ENCODE measurements at places on chromosomes 2 and 18.

DNA sequence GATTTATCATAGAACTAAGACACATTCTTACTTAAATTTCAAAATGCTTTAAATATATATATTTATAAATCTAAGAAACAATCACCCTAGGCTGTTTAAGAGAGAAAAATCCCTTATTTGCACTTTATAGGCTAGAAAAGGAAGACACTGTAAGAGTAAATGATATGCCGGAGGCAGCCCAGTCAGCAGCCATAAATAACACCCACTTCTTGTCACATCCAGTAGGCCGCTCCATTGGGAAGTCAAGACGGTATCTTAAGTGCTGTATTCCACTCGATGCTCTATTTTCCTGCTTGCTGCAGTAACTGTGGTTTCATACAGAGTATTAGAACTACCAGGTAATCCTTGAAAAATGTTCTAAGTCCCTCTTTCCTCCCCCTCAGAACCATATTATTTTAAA, 57.9 kb downstream of the ABCA12 start:
- DNase-seq: no peak

GRCh38 chr2:217642944-217643343, 359.9 kb downstream of the TNS1 start:
- DNase-seq: no peak

DNA sequence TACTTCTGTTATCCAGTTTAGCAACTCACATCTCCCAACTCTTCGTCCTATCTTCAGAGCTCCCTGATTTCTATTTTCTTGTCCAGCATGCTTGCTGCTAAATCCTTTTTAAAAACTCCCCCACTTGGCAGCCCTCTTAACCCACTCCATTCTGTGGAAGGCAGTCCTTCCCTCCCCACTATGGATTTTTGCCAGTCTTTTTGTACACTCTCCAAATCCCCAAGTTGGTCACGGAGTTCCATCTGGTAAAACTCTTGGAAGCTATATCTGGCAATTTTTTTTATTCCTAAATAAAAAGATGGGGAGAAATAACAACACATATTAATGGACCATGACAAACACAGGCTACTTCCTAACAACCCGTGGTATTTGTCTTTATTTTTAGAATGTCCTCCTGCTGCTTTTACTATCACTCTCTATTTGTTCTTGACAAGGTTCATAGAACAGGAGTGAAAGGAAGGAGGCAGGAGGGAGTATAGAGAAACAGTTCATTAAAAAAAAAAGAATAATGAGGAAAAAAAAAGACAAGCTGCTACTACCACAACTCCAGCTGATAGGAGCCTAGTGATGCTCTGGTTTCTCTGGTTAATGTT, 120.0 kb upstream of the THSD7B start:
- DNase-seq: no peak

- DNase-seq: no peak
These were observed 362.7 kb upstream of the SLC8A1 start for GRCh38 chr2:40814616-40815015.

DNA sequence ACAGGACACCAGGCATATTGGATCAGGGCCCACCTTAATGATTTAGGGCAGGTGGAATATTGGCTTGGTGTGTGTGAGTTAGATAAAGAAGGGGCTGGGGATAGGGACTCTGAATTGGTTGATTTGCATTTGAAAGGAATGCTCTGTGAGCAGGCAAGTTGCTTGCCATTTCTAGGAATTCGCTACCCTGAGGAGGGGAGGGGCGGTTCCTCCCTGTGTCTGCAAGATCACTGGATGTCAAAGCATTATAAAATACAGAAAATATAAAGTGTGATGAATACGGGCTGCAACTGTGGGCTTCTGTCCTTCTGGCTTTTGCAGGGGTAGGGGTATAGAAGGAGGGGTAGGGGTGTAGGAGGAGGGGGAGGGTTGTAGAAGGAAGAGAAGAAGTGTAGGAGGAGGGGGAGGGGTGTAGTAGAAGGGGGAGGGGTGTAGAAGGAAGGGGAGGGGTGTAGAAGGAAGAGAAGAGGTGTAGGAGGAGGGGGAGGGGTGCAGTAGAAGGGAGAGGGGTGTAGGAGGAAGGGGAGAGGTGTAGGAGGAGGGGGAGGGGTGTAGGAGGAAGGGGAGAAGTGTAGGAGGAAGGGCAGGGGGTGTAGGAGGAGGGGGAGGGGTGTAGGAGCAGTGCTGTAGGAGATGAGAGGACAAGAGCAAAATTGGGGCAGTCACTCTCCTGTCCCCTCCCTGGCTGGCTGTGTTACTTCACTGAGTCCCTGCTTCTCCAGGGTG, 238.0 kb upstream of the COPS8 start:
- DNase-seq: no peak

GRCh38 chr2:122422384-122422991, 667.0 kb downstream of the TSN start:
- no peak for DNase-seq

GRCh38 chr2:233882353-233882752, 14.2 kb upstream of the MSL3B start:
- no peak for DNase-seq

- no peak for DNase-seq
These were observed 96.9 kb downstream of the OSBPL1A start for GRCh38 chr18:24300703-24301102.

DNA sequence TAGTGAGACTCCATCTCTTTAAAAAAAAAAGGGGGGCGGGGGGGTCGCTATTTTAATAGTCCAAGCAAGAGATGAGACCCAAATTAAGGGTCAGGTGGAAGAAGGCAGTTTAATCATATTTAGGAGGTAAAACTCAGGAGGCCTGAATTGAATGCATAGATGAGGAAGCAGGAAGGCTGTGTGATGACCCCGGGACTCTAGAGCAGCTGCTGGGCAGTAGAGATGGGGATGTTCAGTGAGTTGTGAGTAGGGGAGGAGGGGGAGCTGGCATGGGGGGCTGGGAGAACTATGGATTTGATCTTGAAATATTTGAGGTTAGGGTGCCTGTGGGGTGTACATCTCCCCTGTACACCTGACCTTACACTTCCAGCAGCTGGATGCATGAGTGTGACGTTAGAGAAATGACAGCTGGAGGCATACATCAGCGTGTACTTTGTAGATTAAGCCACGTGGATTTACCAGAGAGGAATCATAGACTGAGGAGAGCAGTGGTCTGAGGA, 41.0 kb downstream of the GALM start:
- no peak for DNase-seq

DNA sequence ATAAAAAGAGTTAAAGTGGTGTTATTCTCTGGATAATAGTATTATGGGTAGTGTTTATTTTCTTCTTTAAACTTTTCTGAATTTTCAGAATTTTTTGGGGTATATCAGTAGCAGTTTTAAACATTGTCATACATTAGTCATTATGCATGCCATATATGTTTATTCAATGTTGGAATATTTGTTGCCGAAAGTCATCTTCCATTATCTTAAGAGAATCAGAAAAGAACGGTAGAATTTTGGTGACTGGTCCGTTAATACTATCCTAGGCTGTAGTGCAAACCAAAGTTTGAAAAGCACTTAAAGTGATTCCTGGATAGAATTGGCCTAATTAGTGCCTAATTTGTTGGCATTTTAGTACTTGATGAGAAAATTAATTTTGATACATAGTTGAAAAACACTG, 244.1 kb downstream of the PHLPP1 start:
- no peak for DNase-seq

DNA sequence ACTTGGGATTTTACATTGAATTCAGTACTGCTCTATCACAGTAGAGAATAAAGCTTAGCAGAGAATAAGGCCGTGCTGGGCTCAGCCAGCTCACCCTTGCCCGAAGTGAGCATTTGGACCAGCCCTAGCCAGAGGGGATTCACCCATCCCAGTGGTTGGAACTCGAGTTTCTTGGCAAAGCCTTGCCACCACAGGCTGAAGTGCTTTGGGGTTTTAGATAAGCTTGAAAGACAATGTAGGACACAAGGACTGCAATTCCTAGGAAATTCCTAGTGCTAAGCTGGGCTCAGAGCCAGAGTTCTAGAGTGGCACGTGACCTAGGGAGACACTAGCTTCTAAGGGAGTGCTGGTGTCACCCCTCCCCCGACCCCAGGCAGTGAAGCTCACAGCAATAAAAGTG, 28.0 kb downstream of the SERPINB11 start:
- DNase-seq: no peak

DNA sequence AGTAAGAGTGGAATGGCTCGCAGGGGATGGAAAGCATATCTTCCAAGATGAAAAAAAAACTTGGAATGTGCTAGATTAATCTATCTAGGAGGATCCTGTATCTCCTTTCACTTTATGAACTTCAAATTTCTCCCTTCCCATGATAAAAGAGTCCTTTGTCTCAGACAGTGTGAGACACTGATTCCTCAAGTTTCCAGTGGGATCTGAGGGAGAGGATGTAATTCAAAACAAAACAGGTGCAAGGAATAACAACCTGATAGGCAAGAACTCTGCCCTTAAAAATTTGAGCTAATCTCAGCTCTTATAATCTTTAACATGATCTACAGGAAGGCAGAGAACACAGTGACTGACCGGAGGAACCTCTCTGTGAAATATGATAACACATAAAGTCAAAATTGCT, 162.0 kb upstream of the ZFP36L2 start:
- DNase-seq: no peak

DNA sequence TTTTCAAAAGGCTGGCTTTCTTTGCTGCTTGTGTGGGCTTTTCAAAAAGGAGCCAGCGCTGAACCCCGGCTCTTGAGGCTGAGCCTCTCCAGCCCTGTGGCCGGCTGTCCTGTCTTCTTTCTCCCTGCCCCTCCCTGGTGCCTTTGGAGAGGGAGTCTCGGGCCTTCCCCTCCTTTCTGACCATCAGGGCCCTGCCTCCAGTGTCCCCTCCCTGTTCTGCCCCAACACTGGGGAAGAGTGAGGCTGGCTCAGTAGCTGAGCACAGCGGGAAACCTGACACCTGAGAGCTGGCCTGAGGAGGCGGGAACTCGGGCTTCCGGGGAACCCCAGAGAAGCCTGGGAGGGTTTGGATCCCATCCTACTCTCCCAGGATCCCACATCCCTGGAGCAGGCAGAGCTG, 232.1 kb downstream of the LOXHD1 start:
- no peak for DNase-seq

DNA sequence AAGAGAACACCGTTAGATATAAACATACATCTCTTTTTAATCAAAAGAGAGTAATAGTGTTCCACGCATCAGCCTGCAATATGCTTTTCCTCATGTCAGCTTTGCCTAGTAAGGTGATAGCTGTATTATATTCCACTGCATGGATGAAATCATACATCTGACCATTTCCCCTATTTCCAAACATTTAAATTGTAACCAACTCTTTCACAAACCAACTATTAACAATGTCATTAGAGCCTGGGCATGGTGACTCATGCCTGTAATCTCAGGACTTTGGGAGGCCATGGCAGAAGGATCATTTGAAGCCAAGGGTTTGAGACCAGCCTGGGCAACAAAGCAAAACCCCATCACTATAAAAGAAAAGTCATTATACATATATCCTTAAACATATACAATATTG, 284.8 kb downstream of the BCL11A start:
- DNase-seq: no peak

GRCh38 chr2:229133155-229133772, 137.8 kb downstream of the PID1 start:
- peak; percentile 16 for DNase-seq

- DNase-seq: no peak
These were observed 290.9 kb downstream of the IRS1 start for GRCh38 chr2:226508683-226509082.

- DNase-seq: no peak
These were observed 693.3 kb upstream of the CDH7 start for GRCh38 chr18:65057439-65058083.

- no peak for DNase-seq
These were observed 278.7 kb downstream of the FSIP2 start for GRCh38 chr2:186017278-186017677.

DNA sequence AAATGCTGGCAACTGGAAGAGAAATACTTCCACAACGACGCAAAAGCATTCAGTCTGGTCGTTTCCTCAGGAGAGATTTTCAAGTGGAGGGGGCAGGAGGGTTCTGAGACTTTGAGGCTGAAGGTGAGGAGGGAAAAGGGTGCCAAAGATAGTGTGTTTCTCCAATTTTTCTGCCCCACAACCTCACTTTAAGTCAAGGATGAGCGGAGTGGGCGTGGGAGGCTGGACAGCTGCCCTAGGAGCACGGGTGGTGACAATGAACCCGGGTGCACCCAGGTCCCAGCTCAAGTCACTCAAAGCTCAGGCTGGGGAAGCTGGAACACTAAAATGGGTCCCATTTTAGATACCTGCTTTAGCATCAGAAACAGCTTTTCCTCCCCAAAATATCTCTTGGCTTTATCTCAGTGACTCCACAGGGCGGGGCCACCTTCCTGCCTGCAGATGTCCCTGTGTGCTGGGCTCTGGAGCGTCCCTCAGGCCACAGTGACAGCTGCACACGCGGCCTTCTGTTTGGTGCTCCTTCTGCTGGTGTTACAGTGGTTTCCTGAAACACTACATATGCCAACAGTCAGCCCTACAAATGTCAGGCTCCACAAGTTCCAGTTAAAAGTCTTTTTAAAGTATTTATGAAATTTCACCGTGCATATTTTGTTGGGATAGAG, 1.4 kb upstream of the MBP start:
- DNase-seq: peak; percentile 65

DNA sequence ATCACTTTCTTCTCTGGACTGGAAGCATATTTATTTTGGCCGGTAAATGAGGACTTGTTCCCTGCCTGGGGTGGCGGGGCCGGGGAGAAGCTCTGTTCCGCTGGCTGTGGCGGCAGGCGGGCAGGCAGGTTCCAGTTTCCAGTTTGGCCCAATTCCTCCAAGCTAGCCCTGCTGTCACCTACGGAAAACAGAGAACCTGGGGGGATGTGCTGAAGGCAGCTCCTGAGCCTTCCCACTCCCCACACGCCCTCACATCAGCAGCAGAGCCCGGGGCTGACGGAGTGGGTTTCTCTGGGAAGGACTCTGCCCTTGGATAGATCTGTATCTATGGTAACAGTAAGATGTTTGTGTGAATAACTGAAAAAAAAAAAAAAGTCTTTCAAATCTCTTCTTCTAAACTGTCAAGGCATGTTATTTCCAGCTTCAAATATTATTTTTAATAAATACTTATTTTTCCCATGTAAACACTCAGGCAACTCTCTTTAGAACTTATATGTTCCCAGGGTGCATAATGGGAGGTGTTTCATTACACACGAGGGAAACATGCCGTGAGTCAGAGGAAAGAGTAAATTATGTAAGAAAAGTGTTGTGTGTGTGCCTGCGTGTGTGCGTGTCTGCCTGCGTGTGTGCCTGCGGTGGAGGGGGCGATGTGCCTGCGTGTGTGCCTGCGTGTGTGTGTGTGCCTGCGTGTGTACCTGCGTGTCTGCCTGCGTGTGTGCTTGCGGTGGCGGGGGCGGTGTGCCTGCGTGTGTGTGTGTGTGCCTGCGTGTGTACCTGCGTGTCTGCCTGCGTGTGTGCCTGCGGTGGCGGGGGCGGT, 116.1 kb upstream of the ZNF516 start:
- DNase-seq: no peak

GRCh38 chr2:3761272-3761671, 57.9 kb downstream of the DCDC2C start:
- no peak for DNase-seq

GRCh38 chr18:31652357-31652756, 32.0 kb downstream of the B4GALT6 start:
- DNase-seq: peak; percentile 13

GRCh38 chr18:23998820-23999219, 15.7 kb upstream of the TTC39C start:
- no peak for DNase-seq
